ENCODE measurements at places on chromosomes 13 and 19.

GRCh38 chr13:109412283-109412901 is 374.0 kb downstream of the IRS2 start:
- no peak for DNase-seq

DNA sequence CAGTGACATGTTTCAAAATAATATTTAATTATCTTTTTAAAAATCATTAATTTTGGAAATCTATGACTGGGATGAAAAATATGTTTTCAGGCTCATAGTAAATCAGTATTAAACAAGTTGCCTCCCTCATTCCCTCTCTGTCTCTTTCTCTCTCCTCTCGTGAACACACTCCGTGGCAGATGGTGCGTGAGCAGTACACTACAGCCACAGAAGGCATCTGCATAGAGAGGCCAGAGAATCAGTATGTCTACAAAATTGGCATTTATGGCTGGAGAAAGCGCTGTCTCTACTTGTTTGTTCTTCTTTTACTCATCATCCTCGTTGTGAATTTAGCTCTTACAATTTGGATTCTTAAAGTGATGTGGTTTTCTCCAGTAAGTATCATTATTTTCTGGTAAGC is 22.7 kb downstream of the SGCG start:
- no peak for DNase-seq

- no peak for DNase-seq
These were observed 310.6 kb upstream of the TSHZ3 start for GRCh38 chr19:31659897-31660210.

DNA sequence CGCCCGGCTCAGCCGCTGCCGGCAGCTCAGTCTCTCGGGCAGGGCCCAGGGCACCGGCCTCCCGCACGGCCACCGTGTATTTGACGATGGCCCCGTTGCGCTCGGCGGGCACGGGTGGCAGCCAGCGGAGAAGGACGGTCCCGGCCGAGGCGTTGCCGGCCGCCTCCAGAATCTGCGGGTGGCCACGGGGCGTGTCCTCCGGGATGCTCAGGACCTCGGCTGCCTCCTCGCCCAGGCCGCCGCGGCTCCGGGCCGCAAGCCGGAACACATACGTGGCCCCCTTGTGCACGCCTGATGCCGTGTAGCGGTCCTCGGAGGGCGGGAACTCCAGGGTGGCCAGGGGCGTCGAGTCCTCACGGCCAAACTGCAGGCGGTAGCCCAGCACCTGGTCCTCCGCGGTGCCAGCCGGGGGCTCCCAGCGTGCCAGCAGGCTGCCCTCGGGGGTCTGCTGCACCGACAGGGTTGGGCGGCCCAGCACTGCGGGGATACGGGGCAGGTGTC is 117.7 kb downstream of the PTPRS start:
- DNase-seq: no peak

DNA sequence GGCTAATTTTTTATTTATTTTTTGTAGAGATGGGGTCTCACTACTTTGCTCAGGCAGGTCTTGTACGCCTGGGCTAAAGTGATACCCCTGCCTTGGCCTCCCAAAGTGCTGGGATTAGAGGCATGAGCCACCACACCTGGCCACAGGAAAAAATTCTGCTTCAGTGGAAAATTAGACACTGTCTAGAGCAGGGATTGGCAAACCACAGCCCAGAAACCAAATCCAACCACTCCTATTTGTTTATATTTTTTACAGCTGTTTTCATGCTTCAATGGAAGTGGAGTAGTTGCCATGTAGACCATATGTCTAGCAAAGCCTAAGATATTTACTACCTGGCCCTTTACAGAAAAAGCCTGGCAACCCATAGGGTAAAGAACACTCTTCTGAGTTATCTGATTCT is 123.7 kb upstream of the MRI1 start:
- no peak for DNase-seq

- DNase-seq: no peak
These were observed 904 bp upstream of the SOX1 start for GRCh38 chr13:112065867-112066623.

GRCh38 chr13:101452519-101453485 is at the start of gene ITGBL1:
Gene ITGBL1 (plus strand): TSS chr13:101452675. CDS start chr13:101452834, 159 bp downstream.
- no peak for DNase-seq

GRCh38 chr13:76715075-76715474 is 171.1 kb downstream of the KCTD12 start:
- no peak for DNase-seq

- DNase-seq: no peak
These were observed 19.7 kb downstream of the EFNB2 start for GRCh38 chr13:106515635-106516254.

GRCh38 chr13:41496420-41497234 is 39.3 kb downstream of the RGCC start:
- DNase-seq: no peak

DNA sequence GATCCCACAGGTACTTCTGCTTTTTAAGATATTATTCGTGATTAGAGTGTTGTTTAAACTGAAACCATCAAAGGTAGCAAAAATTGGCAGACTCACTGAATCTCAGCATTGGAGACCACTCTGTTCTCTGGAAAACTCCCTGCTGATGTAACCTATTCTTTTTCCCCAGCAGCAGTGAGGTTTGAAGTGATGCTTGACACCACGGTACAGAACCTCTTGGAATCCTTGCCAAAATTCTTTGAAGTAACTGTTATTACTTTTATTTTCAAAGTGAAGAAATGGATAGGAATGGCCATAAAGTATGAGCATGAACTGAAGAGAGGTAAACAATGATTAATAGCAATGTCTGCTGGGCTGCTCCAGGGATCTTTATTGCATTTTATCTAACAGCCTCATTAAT is 66.4 kb upstream of the KL start:
- no peak for DNase-seq

DNA sequence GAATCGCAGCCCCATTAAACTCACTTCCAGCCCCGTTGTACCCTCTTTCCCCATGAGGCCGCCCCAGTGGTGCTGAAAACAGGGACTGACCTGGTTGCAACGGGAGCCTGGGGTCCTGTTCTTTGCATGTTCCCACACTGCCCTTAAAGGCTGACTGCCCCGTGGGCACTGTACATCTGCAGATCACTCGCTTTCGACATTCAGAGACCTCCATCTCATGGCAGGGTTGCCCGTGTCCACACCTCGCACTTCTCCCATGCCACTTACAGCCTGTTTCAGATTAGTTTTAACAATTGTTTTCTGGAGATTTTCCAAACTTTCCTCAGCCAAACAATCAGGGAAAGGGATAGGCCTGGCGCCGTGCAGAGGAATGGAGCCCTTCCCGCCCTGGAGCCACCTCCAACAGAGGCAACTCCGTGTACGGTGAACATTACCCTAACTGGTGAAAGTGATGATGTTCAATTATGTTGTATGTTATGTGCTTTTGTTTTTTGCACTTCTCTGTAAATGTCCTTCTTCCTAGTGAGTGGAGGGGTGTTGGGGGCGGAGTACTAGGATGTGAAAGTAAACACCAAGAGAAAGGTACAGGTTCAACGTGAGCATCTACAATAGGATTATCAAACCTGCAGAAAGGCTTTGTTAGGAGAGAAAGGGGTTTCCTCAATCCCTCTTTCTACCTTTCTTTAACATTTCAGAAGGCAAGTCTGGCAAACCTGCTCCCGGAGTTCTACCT is 262.8 kb downstream of the FOXO1 start:
- DNase-seq: no peak

DNA sequence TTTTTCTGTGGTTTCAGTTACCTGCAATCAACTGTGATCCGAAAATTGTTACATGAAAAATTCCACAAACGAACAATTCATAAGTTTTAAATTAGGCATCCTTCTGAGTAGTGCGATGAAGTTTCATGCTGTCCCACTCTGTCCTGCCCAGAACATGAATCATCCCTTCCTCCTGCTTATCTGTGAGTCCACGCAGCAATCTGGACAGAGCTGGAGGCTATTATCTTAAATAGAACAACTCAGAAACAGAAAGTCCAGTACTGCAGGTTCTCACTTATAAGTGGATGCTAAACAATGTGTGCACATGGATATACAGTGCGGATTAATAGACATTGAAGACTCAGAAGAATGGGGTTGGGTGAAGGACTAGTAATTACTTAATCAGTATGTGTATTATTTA is 583.7 kb upstream of the SPRY2 start:
- DNase-seq: no peak

- no peak for DNase-seq
These were observed 148.0 kb upstream of the FNDC3A start for GRCh38 chr13:48827709-48828108.

GRCh38 chr19:20237773-20238623 is 71.0 kb downstream of the ZNF486 start:
- no peak for DNase-seq

DNA sequence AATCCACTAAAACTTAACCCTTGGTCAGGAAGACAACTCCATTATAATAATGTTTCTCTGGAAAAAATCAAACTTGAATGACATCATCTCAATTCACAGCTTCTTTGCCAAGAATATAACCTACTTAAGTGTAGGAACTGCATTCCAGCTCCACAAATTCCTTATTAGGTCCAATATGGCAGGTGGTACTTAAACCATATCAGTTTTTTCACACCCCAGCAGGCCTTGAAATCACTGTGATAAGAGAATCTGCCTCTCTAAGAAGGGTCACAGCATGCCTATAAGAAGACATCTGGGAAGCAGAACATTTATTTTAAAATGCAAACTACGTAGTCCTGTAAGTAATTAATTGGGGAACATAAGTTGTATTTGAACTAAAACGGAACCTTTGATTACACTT is 687.8 kb downstream of the DIAPH3 start:
- no peak for DNase-seq

- no peak for DNase-seq
These were observed 49.4 kb downstream of the ZNF91 start for GRCh38 chr19:23345838-23346237.

DNA sequence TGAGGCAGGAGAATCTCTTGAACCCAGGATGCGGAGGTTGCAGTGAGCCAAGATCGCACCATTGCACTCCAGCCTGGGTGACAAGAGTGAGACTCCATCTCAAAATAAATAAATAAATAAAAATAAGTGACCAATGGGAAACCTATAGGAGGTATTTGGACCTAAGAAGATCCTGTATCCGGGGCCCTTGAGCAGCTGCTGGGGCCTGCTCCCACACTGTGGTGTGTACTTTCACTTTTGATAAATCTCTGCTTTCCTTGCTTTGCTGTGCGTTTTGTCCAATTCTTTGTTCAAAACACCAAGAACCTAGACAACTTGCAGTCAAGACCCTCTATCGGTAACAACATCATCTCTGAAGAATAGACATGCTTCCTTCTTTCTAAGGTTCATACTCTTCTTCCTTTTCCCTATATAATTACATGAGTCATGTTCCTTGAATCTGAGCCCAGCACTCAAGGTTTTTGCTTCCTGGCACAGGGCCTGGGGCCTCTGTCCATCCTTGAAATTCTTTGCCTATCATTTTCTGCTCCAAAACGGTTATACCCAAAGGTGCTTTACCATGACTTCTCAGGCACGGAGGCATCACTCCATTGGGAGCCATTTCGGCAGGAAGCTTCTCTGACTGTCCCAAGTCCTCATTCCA is 14.2 kb upstream of the PNMA8C start:
- DNase-seq: no peak

DNA sequence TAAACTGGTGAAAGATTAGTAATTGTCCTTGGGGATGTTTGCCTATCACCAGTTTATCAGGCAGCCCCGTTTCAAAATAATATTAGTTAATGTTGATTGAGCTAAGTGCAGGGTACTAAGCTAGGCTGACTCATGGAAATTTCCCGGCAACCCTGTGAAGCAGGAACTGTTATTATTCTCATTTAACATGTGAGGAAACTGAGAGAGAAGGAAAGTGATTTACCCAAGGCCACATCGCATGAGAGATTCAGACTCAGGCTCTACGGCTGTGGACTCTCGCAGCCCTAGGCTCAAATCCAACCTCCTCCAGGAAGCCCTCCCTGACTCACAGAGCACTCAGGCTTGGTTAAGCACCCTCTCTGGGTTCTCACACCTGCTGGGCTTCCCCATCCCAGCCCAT is 19.7 kb downstream of the CLPTM1 start:
- DNase-seq: no peak

DNA sequence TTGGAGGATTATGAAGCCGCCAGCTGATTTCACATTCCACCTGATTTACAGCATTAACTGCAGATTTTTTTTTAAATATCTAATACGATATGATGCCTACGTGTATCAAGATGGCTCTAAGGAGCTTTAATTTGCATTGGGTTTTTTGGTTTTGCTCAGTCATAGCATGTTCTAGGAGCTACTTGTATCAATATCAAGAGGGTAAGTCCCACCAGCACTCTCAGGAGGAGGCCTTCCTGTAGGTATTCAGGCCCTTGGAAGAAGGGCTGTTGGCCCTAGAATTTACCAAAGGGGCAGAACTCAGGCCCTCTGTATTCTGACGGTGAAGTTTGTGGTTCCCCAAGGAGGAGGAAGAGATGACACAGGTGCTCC is 97.2 kb upstream of the IPO5 start:
- DNase-seq: no peak

DNA sequence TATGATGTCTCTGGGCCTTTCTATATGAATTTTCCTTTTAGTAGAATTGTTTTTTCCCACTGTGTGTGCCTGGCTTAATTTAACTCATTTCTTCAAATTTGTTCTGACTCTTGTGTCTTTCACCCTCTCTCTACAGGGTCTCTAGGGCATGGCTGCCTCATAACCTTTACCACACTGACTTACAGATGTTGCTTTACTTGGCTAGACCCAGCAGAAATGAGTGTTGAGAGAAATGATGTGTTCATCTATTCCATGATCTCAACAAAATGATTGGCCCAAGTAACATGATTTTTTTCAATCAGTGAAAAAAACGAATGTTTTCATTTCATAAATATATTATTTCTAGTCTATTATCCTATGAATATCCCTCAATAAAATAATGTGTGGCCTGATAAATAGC is 195.0 kb downstream of the GPC5 start:
- DNase-seq: no peak

DNA sequence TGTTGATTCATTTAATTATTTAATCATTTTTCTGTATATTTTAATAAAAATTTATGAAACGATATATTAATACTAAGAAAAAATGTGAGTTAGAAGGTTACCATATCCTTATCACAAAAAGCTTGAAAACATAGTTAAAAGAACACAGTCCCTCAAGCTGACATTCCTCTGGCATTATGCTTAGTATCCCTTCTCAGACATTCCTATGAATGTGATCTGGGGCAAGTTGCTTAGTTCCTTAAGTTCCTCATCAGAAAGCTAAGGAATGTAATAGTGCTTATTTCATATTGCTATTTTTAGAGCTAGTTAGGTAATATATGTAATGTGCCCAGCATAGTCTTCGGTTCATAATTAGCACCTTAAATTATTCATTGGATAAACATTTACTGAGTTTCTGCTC is 122.8 kb downstream of the MTUS2 start:
- DNase-seq: no peak

- DNase-seq: no peak
These were observed 185.4 kb downstream of the FOXO1 start for GRCh38 chr13:40480915-40481516.

- no peak for DNase-seq
These were observed 5.6 kb downstream of the ZNF507 start for GRCh38 chr19:32350987-32351348.

DNA sequence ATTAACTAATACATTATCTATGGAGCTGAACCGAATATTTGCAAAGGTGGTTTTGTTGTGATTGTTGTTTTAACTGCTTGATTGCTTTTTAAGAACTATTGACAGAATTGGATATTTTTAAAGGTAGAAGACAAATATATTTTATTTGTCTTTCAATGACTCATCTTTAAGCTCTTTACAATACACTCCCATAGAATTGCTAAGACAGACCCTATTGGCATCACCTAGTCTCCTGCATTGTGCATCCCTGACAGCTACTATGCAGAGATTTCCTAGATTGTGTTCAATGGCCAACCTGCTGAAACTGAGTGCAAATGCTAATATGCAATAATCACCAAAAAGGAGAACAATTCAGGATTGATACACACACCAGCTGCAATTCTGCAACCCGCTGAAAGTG is 19.7 kb upstream of the SCEL start:
- DNase-seq: no peak

- no peak for DNase-seq
These were observed 6.6 kb downstream of the SLITRK5 start for GRCh38 chr13:87677496-87678371.
